ENCODE measurements at places on chromosomes 12 and 14.

- DNase-seq = no peak
Measured at GRCh38 chr12:96810477-96810876, 96.6 kb upstream of the NEDD1 start.

DNA sequence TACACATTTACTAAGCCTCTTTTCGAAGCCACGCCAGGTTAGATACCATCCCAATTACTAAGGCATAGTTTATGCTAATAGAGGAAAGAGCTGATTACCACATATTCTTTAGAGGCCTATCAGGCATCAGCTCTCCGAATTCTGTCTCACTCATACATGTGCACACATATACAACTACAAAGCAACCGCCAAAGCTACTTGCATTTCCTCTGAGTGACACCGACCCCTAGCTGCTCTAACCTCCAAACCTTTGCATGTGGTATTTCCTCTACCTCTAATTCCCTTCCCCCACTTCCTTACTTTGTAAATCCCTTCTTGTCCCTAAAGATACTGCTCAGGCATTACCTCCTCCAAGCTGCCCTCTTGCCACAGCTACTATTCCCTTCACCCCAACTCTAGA is 107.2 kb downstream of the DUSP6 start:
- DNase-seq = no peak

- no peak for DNase-seq
Measured at GRCh38 chr14:44863271-44863670, 98.5 kb downstream of the KLHL28 start.

- peak; percentile 23 for DNase-seq
Measured at GRCh38 chr12:108730365-108731104, 783 bp downstream of the CORO1C start.

GRCh38 chr14:98035396-98035795 is 1236.6 kb downstream of the BCL11B start:
- no peak for DNase-seq

DNA sequence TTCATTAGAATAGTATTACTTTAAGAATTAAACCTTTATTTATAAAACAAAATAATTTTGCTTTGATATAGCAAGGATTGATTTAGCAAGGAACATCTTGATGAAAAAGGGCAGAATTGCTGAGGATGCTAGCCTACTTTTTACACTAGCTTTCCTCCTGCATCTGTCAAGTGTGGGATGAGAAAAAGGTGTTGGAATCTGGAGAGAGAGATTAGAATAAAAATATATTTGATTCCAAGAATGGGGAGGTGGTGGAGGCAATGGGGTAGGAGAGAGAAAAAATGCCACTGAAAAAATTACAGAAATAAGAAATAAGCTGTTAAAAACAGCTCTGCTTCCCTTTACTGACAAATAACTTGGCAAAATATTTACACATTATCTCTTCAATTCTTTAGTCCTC is 98.9 kb downstream of the NUMB start:
- no peak for DNase-seq

- no peak for DNase-seq
Measured at GRCh38 chr12:1747609-1748008, 56.7 kb downstream of the ADIPOR2 start.

GRCh38 chr12:127613056-127613455 is 653.9 kb upstream of the TMEM132C start:
- DNase-seq = no peak

DNA sequence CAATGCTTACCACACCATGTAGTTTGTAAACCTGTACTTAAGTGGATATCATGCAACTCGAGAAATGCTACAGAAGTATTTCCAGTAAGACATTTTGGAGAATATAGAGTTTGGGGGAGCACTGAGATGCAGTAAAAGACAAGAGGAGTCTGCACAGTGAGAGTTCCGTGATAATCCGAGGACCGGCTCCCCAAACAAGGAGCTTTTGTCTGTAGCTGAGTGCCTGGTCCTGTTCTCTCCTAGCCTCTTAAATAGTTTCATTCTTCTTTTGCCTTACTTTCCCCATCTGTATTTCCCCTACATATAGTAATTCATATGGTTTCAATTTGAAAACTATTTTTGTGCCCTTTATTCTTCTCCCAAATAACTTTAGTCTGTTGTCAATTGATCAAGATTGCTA is 364.1 kb downstream of the EGLN3 start:
- DNase-seq = no peak

- DNase-seq = peak; percentile 55
Measured at GRCh38 chr12:43444940-43445564, 107.0 kb downstream of the ADAMTS20 start.

DNA sequence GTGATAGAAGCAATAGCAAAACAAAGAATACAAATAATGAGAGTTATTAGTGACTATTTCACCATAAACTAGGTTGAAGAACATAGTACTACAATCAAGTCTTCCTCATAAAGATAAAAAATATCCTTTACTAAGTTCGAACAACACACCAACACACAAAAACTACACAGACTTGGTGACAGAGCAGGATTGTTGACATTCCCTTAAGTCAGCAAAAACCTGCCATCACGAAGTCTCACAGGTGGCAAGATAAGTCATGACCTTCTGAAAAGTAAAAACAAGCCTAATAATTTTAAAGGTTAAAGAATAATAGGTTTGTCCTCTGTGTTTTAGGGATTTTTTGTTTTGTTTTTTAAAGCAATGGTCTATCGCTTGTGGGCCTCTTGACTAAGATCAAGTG is 173.0 kb downstream of the SEC23A start:
- no peak for DNase-seq

- DNase-seq = no peak
Measured at GRCh38 chr12:86275356-86275755, 19.2 kb upstream of the MGAT4C start.

DNA sequence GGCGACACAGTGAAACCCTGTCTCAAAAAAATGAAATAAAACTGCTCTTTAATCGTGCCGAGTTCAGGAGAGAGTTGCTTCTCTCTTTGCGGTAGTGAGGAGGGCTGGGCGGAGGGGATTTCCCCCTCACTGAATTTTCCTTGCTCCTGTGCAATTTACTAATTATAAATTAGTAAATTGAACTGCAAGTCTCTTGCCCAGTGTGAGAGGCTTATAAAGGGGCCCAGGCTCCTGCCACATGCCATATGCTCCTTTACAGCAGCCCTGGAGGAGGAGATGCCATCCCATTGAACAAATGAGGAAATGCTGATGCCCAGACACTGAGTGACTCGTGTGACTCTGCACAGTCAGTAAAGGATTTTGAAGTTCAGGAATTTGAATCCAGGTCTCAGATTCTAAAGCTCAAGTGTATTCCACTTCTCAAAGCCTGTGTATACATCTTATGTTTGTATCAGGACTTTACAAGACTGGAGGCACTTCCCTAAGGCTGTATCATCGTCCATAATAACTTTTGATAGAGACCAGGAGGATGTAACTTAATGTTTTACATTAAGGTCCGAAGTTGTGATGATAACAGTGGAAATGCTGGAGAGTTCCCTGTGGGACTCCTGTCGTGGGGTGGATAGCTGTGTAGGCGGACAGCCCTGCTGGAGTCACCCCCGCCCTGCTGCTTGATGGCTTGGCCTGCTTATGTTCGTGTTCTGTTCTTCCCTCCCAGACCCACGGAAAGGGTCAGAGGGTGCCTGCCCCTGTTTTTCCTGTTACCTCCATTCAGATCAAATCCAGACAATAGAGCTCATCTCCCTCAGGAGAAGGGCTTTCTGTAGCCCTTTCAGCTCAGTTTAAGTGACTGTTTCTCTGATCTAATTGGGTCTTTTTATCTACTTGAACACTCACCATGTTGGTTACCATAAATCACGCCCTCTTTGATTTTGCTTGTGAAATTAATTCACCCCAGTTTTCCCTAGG is 13.9 kb downstream of the PELI2 start:
- DNase-seq = no peak

GRCh38 chr14:86613786-86614185 is 1083.8 kb downstream of the FLRT2 start:
- DNase-seq = no peak

GRCh38 chr12:102061096-102061559 is 663 bp downstream of the WASHC3 start:
- no peak for DNase-seq

DNA sequence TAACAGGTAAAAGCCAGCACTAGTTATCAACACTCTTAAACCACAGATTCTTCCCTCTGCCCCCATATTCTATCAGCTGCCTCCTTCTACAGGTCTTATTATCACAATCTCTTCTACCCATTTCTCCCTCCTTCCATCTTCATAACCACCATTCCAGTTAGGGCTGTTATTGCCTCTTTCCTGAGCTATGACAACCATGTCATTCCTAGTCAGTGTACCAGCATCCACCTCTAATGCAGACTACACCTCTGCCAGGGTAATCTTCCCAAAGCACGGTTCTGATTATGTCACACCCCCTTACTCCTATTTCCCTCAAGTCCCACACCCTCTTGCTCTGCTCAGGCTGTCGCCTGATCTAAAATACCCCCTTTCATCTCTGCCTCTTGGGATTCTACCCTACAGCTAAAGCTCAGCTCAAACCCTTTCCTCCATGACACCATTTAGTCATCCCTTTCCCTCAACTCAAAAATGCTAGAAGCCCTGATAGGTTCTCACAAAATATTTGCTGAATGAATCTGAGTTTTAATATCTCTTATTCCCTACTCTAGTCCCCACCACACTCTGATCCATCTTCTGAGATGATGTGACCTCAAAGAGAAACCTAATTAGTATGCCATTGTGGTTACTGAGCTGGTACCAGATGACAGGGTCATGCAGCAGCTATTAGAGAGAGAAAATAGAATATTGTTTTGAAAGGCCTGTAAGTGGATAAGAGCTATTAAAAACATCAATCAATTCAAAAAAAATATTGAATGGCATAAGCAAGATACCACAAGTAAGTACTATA is 11.7 kb downstream of the RACGAP1 start:
- DNase-seq = no peak

DNA sequence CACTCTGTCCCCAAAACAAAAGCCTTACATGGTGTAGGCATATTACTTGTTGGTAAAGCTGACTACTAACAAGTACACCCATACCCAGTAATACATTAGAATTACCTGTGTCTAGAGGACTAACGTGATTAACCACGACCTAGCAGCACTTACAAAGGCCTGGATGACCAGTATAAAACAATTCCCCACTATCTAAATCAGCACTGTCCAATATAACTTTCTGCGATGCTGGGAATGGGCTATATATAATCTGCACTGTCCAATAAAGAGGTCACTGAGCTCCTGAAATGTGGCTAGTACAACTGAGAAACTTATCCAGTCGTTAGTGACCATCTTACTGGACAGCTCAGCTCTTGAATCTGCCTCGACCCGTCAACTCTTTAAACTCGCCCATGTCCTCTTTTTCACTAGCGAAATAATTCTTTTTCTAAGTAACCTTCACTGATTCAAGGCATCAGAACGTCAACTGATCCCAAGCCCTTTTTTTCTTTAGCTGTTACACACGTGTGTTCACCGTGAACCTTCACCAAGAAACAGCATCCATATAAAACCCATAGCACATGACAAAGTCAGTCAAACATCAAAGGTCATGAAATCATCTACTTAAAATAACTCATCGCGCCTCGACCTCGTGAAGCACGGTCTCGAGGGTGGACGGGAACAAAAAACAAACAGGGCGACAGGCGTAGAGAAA is 905 bp upstream of the CIPC start:
- DNase-seq = no peak

- DNase-seq = no peak
Measured at GRCh38 chr12:111819191-111820158, 22.6 kb upstream of the MAPKAPK5 start.

DNA sequence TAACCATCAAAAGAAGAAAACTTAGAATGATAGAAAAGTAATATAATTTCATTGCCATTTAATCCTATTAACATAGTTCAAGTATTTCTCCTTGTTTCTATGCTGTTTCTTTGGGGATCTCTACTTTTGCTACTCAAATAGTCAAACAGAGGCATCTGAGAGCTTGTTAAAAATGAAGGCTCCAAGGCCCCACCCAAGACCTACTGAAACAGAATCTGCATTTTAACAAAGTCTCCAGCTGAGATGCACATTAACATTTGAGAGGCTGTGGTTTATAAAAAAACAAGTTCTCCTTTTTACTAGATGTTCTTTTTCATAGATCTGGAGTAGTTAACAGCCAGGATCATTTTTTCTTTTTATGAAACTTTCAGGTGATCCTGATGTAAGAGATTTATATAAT is 31.8 kb downstream of the PPFIA2 start:
- no peak for DNase-seq

- no peak for DNase-seq
Measured at GRCh38 chr12:46187023-46187422, 81.8 kb downstream of the SLC38A1 start.

DNA sequence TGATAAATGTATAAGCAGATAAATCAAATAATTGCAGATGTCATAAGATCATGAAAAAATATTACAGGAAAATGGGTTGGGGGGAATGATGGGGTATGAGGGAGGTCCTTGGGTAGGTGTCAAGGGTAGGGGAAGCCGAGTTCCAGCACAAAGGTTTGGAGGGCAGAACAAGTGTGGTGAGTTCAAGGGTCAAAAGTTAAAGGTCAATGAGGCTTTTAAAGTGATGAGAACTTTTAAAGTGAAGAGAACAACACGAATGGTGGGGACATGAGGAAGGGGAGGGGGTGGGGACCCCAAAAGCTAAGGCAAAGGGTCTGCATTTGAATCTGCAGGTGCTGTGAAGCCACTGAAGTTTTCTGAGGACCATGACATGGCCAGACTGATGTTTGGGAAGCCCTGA is 200.6 kb upstream of the NOS1 start:
- no peak for DNase-seq

GRCh38 chr14:104143521-104144452 is 5.4 kb downstream of the KIF26A start:
- DNase-seq = no peak

- no peak for DNase-seq
Measured at GRCh38 chr12:57841445-57841844, 5.1 kb downstream of the CTDSP2 start.

DNA sequence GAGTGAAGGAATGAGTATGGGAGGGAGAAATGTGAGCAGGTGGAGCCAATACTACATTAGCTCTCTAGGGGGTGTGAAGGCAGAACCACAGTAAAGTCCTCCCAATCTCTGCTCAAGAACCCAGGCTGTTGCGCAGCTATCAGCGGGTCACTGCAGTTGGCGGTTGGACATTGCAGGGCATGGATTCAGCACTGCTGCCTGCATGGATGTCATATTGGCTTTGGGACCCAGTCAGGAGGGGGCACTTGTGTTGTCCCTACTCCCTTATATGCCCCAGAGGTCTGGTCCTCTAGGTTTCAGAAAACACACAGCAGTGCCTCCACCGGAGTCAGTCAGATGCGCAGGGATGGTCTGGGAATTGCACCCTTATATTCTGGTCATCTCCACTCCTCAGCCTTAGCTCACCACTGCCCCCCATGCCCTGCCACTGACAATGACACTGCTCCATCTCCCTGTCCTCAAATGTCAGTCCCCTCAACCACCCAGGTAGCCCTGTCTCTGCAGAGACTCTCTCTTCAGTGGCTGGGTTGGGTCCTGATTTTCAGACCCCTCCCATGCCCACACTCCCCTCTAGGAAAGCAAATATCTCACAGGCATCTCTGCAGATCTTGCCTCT is 9.6 kb downstream of the ZDHHC22 start:
- DNase-seq = no peak

- no peak for DNase-seq
Measured at GRCh38 chr14:54797986-54798385, 104.6 kb downstream of the GCH1 start.

GRCh38 chr12:2336409-2336829 is 283.6 kb downstream of the CACNA1C start:
- no peak for DNase-seq

Measured in stimulated activated CD4-positive, alpha-beta T cell treated with anti-CD3 and anti-CD28 coated beads, Interleukin-2, amount 100 ng/mL, for 48 hours (primary cell).